ENCODE measurements at places on chromosomes 2 and 18. TPM values are rescaled to one million over a fixed set of nuclear protein-coding genes. Genes with fewer than 3 reads are reported as not detected.

IKZF2 gene
- total RNA-seq: 2.6 TPM

GPATCH11 gene
- total RNA-seq: 12.0 TPM

HAAO gene
- total RNA-seq: 0.80 TPM

KRTCAP3 gene
- total RNA-seq: 4.8 TPM

HAUS1 gene
- total RNA-seq: 39.5 TPM

G6PC2 gene
- not detected for total RNA-seq

ARL4C gene
- 375 TPM for total RNA-seq

AFF3 gene
- 1.2 TPM for total RNA-seq

RND3 gene
- not detected for total RNA-seq

CHRNA1 gene
- not detected for total RNA-seq

COL6A3 gene
- 1.4 TPM for total RNA-seq

SLC9A4 gene
- 0.20 TPM for total RNA-seq

LRP2 gene
- 0.07 TPM for total RNA-seq

POTEJ gene
- total RNA-seq: not detected

MALL gene
- total RNA-seq: not detected
